NCI-H1436 (cell line): ENCODE measurements at places on chromosomes 7 and 10.

- no peak for DNase-seq
Observed at GRCh38 chr7:18289788-18290187, 205.8 kb upstream of the HDAC9 start.

- DNase-seq: no peak
Observed at GRCh38 chr10:88089498-88089897, 226.1 kb downstream of the PTEN start.

DNA sequence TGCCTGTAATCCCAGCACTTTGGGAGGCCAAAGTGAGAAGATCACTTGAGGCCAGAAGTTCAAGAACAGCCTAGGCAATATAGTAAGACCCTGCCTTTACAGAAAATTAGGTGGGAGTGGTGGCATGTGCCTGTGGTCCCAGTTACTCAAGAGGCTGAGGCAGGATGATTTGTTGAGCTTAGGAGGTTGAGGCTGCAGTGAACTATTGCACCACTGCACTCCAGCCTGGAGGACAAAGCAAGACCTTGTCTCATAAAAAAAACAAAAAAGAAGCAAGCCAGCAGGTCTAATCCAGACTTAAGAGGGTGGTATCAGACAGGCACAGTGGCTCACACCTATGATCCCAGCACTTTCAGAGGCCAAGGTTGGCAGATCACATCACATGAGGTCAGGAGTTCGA lies 24.5 kb upstream of the KCTD7 start:
- DNase-seq: no peak

GRCh38 chr10:66627156-66627555 lies 298.7 kb upstream of the LRRTM3 start:
- no peak for DNase-seq

DNA sequence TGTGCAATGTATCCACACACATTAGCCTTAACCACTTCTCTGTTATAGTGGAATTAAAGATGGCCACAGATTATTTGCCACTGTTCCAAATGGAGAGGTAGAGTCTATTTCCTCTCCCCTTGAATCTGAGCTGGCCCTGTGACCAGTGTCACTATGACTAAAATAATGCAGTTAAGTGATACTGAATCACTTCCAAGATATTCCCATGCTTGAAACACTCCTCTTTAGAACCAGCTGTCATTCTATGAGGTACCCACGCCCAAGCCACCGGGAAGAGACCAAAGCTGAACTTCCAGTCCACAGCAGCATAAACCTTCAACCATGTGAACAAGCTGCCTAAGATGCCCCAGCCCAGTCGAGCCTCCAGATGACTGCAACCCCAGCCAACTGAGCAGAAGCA lies 2.1 kb upstream of the DHX32 start:
- DNase-seq: no peak

- DNase-seq: no peak
Observed at GRCh38 chr10:93190372-93190771, 116.7 kb downstream of the CYP26A1 start.

DNA sequence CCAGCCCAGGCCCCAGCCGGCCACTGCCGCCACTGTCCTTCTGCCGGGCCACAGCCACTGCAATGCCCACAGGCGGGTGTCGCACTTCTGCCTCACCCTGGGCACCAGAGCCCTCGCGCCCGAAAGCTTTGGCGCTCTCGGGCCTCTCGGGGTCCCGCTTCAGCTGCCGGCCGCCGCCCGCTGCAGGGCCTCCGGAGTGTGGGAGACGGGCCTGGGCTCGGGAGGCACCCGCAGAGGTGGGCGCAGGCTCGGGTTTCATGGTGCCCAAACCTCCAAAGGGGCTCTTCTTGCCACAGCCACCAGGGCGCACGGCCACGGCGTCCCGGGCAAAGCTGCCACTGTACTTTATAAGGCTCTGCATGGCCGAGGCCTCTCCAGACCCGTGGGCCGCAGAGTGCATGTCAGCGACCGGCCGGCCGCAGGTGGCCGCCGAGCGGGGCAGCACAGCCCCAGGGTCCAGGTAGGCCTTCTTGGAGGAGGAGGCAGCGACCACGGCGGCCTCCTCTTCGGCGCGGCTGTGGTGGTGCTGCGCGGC lies 35.9 kb downstream of the TNRC18 start:
- DNase-seq: no peak

- no peak for DNase-seq
Observed at GRCh38 chr7:39404907-39405306, 161.3 kb upstream of the YAE1 start.

DNA sequence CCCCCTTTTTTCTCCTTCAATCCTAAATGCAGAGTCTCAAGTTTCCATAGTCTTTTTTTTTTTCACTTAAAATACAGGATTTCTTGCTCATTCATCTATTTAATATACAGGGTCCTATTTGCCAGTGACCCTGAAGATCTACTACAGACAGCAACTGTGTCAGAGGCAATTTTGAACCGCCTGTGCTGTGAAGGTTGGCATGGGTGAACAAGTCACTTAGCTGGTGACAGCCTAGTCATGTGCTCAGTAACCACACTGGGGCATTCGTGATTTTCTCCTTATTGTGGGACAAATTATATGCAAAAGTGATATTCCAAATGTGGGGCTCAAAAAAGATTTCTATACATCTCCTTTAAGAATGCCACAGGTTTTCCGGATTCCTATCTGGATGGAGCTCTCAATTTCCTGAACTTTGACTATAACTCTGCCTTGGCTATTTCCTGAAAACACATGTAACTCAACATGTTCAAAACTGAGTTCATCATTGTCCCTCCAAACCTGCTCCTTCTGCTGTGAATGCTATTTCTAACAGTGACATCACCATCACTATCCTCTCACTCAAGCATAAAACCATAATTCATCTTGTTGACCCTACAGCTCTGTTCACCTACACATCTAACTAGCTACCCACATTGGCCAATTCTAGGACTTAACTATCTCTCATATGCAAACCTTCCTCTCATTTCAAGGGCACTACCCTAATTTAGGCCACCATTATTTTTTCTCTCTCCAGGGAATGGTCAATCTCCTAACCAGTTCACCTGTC lies 36.7 kb downstream of the CDK6 start:
- no peak for DNase-seq

DNA sequence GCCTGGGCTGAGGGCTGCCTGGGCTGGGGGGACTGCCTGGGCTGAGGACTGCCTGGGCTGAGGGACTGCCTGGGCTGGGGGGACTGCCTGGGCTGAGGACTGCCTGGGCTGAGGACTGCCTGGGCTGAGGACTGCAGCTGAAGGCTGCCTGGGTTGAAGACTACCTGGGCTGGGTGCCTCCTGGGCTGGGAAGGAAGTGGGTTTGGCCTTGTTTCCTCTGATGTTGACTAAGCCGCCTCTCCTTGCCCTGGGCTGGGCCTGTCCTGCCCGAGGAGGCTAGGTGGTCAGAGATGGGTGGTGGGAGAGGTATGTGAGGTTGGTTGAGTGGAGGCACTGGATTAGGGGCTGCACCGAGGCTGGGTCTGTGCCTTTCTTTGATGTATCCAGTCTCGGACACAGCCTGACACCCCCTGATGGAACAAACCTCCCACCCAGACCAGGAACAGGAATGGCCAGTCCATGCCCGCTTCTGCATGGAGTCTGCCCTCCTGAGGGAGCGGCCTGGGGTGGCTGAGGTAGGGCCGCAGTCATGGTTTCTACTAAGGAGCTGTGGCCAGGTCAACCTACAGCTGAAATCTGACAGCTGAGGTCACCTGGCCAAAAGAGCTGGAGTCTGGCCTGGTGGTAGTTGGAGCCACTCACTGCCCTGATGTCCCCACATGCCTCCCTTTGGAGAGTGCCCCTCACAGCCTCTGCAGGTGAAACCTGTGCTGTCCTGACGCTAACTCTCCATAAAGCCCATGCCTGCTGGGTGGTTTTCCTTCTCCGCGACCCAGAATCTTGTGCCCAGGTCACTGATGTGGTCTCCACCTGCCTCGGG lies 22.3 kb downstream of the SCART1 start:
- DNase-seq: no peak

- DNase-seq: no peak
Observed at GRCh38 chr7:39594988-39595620, 28.3 kb upstream of the RALA start.

DNA sequence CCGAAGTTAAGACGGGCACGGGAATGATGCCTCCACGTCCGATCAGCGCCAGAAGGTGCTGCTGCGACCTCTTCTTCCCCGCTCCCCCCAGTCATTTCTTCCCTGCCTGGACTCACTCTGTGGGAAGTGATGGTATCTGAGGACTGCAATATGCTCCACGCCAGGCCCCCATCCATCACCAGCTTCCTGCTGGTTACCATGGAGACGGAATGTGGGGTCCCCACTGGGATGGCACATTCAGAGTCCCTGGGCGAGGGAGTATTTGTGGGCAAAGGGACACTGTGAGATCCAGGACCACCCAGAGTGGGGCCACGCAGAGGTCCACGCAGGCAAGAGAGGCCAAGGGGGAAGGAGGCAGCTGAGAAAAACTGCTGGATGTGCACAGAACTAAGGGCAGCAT lies 39.7 kb downstream of the CARD11 start:
- DNase-seq: no peak

- no peak for DNase-seq
Observed at GRCh38 chr7:133742709-133743538, 384.2 kb upstream of the LRGUK start.

DNA sequence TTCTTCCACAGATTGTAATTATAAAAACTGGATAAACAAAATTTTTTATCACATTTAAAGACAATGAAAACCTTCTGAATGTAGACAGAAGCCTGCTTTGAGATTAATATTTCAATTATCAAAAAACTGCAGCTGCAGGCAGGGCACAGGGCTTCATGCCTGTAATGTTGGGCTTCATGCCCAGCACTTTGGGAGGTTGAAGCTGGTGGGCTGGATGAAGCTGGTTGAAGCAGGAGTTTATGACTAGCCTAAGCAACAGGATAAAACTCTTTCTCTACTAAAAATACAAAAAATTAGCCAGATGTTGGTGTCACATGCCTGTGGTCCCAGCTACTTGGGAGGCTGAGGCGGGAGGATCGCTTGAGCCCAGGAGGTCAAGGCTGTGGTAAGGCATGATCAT lies 41.2 kb downstream of the PDZD8 start:
- DNase-seq: no peak

GRCh38 chr7:91691865-91692264 lies 188.6 kb downstream of the MTERF1 start:
- no peak for DNase-seq

DNA sequence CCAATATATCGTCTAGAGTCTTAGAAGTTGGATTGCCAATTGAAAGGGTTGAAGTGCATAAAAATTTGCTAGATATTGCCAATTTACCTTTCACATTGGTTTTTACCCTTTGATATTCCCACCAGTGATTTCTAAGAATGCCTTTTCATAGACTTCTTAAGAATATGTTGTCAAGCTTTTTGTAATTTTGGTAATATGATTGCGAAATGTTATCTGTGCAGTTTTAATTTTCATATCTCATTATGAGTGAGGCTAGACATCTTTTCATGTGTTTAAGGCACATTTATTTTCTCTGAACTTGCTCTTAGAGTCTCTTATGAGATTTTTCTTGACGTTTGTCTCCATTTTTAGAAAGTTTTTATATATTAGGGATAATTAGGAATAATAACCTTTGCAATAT lies 567.2 kb downstream of the CCSER2 start:
- DNase-seq: no peak

DNA sequence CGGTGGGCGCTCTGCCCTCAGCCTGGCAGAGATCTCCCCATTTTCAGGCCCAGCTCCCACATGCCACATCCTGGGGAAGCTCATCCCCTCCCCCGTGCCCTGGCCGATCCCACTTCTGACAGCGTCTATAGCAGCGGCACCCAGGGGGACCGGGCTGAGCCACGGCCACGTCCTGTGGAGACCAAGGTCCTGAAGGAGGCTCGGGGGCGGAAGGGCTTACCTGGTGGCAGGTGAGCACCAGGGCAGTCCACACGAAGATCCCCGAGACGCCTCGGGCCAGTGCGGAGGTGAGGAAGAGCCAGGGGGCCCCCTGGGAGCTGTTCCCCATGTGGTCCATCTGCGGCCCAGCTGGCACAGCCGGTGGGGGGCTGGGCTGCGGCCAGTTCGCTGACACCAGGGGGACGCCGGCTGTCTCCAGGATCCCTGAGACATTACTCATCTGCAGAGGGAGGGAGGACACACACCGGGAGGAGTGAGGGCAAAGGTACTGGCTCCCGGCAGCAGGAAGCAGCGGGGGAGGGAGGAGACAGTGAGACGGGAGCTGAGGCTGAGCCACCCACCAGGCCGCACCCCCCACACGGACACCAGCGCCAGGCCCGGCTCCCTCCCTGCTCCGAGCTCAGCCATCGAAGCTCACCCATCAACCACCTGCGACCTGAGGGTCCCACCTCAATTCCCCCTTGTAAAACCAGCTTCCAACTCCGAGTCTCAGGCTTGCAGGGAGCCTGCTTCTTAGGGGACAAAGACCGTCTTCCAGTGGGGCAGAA lies 776 bp downstream of the TMEM184A start:
- DNase-seq: no peak

DNA sequence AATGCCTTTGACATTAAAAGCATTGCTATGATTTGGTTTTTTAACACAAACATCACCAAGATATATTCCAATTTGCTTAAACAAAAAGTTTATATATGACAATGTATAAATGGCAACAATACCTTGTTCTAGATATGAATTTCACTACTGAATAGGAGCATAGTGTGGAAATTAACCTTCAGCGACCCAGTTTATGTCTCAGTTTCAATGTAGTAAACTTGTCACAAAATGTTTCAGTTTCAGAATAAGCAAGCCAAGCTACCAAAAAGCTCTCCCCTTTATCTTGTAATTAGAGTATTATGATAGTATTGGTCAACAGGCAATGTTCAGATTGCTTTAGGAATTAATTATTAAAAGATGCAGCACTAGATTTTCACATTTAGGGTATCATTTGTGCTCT lies 99.6 kb upstream of the PCDH15 start:
- DNase-seq: no peak

DNA sequence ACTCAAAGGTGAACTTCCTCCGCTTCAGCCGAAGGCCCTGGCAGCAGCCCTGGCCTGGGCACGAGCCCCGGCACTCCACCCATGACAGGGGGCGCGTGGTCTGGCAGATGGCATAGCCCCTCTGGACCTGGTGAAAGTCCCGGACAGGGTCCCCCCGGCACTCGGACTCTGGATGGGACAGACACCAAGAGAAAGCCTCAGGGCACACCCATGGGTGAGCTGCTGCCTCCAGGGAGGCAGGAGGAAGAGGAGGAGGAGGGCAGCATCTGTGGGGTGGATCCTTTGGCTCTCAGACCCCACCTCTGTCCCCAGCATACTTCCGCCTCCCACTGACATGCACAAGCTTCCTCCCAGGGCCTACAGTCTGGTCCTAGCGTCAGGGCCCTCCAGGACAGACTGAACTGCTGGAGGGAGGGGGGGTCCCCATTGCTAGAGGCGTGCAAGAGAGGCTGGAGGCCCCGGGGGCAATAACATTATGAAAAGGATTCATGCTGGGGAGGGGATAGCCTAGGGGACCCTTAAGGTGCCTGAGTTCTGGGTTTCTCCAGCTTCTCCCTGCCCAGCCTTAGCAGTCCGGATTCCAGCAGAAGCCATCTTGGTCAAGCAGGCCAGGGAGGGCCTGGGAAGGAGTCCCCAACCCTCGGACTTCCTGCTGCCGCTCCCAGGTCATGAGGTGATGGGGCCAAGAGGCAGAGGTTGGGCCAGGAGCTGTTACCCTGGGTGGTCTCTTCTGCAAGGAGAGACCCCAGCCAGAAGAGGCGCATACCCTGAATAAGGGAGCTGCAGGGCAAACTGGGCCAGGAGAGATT lies 169.3 kb downstream of the LCOR start:
- no peak for DNase-seq

- no peak for DNase-seq
Observed at GRCh38 chr7:140222814-140223213, 46.0 kb upstream of the KDM7A start.

- no peak for DNase-seq
Observed at GRCh38 chr7:96665689-96666088, 44.0 kb downstream of the SEM1 start.
